Activated T-cell treated with anti-CD3 and anti-CD28 coated beads, Interleukin-2, amount 50 U/mL, for 48 hours (primary cell): ENCODE measurements at places on chromosomes 13 and 19.

DNA sequence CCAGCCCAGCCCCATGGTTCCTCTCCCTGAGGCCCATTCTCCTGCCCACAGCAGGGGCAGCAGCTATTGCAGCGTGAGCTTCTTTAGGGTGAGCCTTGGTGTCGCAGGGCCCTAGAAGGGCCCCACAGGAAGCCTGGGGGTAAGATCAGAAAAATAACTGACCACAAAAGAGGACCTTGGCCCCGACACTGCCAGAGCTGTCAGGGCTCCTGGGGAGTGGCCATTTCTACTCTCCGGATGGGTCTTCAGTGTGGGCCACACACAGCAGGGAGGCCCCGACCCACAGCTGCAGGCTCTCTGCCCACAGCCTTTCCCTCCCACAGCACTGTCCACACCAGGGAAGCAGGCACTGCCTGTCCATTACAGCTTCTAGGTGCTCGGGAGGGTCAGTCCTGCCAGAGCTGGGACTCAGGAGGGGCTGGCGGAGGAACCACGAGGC is 3.5 kb upstream of the SIGLEC8 start:
- DNase-seq, result peak; percentile 13

DNA sequence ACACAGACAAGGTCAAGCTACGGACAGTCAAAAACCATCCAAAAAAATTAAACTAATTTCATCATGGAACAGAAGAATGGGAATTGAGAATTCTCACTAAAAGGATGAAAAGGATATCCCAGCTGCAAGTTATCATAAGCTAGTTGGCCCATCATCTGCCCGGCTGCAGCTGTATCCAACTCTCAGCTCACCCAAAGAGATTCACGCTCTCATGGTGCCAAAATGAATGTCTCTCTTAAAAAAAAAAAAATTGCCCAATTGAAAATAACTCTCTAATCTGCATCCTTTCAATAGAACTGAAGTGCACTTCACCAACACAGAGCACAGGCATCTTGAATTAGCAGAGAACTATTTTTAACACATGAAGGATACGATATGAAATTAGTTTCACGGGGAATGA is 20.0 kb downstream of the ENOX1 start:
- DNase-seq, result no peak

GRCh38 chr13:114112826-114113322 is 19.5 kb downstream of the RASA3 start:
- DNase-seq, result no peak

DNA sequence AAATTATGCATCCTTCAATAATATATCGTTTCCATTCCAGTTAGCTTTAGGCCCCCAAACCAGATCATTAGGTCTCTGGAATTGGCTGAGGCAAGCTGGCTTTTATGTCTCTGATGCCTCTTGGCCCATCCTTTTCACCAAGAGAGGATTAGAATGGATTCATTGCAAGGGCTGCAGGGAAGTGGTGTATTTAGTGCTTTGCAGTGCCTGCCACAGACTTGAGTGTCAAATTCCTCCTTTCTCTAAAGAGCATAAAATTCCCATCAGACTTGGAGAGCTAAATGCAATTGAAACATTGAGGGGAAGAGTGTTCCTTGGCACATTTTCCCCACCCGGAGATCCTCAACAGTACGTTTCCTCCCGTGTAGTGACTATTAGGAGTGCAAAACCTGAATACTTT is 302.6 kb downstream of the ATP8A2 start:
- no peak for DNase-seq

DNA sequence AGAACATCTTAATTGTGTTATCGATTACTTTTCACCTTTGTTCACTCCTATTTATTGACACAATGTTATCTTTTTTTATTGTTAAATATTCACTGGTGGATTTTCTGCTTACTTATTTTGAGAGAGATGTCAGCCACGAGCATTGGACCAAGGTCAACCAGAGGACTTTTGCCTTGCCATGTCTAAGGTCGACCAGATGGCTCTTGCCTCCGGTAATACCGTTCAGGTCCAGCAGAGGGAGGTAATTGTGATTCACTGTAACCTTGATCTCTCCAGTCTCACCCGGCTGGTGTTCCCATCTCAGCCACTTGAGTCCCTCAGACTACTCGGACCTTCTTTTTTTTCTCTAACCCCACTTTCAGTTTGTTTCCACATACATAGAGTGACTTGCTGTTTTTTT is 1438.1 kb downstream of the UQCRFS1 start:
- peak; percentile 51 for DNase-seq

- DNase-seq, result no peak
Measured at GRCh38 chr13:45821811-45822210, 29.7 kb downstream of the SIAH3 start.

DNA sequence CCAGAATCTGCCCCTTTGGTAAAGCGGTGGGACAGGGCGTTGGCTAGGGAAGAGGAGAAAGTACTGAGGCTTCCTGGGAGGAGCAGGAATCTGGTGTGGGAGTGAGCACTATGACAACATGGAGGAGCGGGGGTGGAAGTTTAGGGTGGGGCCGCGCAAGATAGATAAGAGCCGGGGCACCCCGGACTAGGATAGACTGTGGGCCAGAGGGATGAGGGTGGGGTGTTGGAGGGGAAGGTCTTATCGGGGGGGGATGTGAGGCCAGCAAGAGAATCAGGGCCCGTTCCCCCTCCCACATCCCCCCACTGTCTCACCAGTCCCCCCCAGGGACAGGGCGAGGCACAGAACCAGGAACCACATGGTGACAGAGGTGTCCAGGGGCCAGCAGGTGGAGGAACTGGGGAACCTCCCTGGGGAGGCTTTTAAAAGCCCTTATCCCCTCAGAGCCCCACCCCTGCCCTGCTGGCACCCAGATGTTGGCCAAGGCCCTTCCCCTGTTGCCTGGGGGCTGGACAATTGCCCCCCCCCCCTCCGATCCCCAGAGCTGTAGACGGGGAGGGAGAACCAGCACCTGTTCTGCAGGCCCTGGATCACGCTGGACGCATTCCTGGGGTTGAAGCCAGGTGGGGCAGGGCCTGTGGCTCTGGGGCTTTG is at the start of gene KLK1:
Gene KLK1 (minus strand): TSS at position 399 of the 654 bp plus-strand sequence. CDS start 39 bp downstream, at position 360.
- no peak for DNase-seq

- DNase-seq, result no peak
Measured at GRCh38 chr19:8208119-8208921, 850 bp upstream of the CERS4 start.

GRCh38 chr13:40758811-40759210 is 12.2 kb downstream of the MRPS31 start:
- no peak for DNase-seq

- no peak for DNase-seq
Measured at GRCh38 chr13:110984381-110984780, 69.5 kb upstream of the ANKRD10 start.

GRCh38 chr13:110568612-110569011 is 7.1 kb upstream of the RAB20 start:
- no peak for DNase-seq

DNA sequence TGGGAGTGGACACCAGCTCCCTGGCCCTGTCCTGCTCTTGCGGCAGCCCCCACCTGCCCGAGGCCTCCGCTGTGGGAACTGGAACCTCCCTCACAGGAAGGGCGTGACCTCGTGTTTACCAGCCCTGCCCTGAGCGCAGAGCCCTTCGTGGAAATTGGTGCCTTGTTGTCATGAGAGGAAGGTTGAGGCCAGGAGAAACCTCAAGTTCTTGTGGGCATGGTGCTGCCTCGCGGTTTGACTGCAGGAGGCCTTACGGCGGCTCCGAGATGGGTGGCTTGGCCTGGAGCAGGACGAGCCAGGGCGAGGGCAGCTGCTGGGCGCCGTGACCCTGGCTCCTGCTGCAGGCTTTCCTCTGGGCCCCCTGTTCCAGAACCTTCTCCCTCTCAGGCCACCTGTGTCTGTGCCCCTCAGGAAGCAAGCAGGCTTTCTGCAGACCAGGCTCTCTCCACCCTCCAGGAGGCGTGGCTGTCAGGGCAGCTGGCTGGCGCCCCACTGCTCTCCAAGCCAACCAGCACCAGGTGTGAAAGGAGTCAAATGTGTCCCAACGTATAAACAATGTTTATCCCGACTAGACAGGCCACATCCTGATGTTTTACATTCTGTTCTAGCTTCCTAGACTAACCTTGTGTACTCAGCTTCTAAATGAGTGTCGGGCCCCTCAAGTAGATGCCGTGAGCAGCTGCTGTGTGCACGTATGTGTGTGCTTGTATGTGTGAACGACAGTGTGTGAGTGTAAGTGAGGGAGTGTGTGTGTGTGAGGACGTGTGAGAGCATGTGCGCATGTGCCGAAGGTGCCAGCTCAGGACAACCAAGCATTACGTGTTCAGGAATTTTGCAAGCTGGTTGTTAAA is 10.4 kb upstream of the RASA3 start:
- peak; percentile 71 for DNase-seq

GRCh38 chr13:23372264-23372906 is 61.1 kb downstream of the SACS start:
- DNase-seq, result no peak

- no peak for DNase-seq
Measured at GRCh38 chr13:113187883-113188665, 20.4 kb downstream of the PCID2 start.

DNA sequence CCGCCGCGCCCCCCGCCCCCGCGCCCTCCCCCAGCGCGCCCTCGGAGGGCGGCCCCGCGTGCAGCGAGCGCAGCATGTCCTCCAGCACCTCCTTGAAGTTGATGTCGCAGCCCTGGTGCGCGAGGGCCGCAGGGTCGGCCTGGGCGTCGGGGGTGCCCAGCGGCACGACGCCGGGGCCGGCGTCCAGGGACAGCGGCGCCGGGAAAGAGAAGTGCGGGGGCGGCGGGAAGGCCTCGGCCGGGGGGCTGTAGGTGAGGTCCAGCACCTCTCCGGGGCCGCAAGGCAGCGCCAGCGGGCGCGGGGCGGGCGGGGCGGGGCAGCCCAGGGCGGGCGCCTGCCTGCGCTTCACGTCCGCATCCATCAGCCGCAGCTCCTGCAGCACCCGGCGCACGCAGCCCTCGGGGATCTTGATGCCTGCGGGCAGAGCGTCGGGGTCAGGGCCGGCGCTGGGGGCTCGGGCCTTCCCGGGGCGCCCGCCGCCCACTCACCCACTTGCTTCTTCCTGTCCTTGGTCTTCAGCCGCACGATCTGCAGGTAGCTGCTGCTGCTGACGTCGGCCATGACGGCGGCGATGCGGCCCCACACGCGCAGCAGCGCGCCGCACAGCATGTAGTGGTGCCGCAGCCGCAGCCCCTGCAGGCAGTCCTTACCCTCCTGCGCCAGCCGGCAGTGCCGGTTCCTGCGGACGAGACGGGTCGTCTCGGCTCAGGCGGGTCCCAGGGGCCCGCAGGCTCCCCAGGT is 4.7 kb downstream of the GPX4 start:
- DNase-seq, result no peak

DNA sequence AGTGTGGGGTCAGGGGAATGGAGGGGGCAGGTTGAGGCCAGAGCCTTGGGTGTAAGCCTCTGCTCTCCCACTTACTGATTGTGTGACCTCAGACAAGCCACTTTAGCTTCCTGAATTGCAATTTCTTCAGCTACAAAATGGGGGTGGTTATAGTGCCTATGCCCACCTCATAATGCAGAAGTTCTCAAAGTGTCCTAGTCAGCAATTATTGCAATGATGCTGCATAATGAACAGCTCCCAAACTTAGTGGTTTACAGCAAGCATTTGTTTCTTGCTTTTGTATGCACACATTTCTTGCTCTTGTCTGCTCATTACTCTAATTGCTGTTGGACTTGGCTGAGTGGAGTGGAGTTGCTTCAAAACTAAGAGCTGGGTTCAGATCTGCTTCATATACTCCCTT is 36.0 kb downstream of the CYP4F22 start:
- no peak for DNase-seq

- DNase-seq, result peak; percentile 70
Measured at GRCh38 chr19:3234800-3235199, 10.3 kb downstream of the CELF5 start.

GRCh38 chr19:765179-765738 is 14.3 kb downstream of the MISP start:
- DNase-seq, result no peak

GRCh38 chr13:26606631-26607030 is 49.1 kb downstream of the WASF3 start:
- no peak for DNase-seq

GRCh38 chr19:41934849-41935374 is 6.7 kb upstream of the ERFL start:
- peak; percentile 89 for DNase-seq

- DNase-seq, result peak; percentile 97
Measured at GRCh38 chr19:42254850-42255765, at the start of gene ERF. TSS of gene ERF (minus strand) at chr19:42255128. CDS start at chr19:42254999, 129 bp downstream.

DNA sequence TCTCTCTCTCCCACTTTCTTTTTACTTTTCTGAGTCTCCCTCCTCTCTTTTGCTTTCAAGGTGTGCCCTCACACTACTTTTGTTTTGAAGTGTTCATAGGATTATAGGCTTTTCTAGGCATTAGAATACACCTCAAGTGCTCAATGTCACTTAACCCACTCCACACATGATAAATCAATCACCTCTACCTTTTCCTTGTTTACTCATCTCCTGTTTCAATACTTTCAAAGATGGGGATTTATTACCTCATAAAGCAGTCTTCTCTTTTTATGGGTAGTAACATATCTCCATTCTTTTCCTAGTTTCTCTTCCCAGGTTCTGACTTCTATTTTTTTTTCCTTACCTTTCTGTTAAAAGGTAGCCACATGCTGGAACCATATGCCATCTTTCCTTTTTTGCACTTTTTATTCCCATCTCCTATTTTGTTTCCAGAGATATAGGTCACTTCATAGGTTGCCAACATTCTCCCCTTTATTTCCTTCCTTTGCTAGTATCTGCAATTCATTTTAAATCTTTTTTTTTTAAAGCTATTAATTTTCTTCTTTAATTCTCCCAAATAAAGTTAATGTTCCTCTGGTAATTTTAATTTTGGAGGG is 137.6 kb upstream of the SLC10A2 start:
- DNase-seq, result no peak

DNA sequence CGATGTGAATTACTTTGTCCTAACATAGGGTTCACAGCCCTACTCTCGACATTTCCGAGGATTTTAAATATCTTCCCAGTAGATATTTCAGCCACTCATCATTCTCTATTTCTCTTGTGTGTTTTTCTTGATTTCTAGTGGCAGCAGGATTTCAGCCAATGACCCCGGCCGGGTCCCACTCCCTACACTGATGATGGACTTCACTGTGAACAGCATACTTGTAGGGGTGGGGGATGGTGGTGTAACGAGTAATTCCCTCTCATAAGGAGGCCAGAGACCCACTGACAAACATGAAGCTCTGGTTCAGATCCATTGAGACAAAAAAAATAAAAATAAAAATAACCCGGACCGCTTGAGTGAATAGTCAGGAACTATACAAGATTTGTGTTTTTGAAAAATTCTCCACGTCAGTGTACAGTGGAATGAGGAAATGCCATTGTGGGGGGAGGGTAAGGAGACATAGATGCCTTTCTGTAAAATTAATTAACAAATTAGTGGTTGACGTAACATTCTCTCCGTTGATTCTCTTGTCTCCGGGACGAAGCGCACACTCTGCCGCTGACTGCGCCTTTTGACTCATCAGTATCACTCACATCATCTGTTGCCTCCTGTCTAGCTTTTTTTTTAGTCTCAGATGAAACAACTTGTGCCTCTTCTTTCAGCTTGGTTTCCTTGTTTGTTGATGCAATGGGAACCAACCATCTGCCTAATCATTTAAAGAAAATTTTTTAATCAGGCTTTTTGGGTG is 48.8 kb upstream of the IRS2 start:
- no peak for DNase-seq
